ENCODE measurements at places on chromosomes 2 and 18.
A peak's percentile ranks its signal among the peaks of the same experiment; 100 is the strongest.

DNA sequence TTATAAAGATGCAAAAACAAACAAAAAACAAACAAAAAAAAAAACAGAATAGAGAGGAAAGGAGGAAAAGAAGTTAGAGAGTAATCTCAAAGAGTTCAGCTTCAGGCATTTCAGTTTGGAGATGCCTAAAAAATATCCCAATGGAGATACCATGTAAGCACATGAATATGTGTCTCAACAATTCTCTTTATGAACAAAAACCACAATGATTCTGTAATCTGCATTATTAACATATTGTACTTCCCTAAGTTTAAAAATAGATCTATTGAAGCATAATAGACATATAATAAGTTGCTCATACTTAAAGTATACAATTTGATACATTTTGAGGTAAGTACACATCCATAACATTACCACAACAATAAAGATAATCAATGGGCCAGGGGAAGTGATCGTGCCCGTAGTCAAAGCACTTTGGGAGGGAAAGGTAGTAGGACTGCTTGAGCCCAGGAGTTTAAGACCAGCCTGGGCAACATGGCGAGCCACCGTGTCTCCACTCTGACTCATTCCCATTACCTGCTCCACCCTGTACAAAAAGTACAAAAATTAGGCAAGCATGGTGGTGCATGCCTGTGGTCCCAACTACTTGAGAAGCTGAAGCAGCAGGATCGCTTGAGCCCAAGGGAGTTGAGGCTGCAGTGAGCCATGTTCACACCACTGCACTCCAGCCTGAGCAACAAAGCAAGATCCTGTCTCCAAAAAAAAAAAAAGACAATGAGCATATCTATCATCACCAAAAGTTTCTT lies 158.9 kb downstream of the ATAD2B start:
- no peak for DNase-seq

GRCh38 chr2:101720732-101721131 lies 23.2 kb downstream of the MAP4K4 start:
- DNase-seq: no peak

- no peak for DNase-seq
Measured at GRCh38 chr18:26981360-26982082, 116.0 kb upstream of the AQP4 start.

- no peak for DNase-seq
Measured at GRCh38 chr2:105876191-105876590, 131.5 kb downstream of the NCK2 start.

DNA sequence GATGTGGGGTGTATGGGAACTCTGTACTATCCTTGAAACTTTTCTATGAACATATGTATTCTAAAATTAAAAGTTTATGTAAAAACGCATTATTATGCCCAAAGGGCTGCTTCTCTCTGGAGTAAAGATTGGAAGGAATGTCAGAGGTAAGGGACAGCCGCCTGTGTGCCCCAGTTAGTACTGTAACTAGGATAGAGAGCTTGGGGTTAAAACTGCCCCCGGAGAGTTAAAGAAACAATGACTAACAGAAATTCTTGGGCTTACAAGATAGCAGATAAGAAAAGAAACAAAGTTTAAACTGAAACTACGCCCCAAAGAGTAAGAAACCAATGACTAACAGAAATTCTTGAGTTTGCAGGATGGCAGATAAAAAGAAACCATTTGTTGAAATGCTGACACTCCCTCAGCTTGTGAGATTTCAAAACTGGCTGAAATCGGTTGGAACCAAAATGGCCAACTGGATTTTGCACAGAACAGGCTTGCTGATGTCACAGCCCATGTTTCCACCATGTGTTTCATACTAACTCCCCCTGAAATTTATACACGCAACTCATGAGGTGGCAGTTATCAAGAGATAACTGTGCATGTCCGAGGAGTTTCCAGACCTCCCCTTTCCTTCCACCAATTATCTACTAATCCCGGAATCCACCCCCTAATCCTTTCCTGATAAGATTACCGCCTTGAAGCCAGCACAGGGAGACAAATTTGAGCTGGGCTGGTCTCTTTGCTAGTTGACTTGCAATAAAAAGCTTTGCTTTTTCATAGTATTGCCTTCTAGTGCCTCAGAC lies 8.7 kb upstream of the TXNDC2 start:
- DNase-seq: no peak

DNA sequence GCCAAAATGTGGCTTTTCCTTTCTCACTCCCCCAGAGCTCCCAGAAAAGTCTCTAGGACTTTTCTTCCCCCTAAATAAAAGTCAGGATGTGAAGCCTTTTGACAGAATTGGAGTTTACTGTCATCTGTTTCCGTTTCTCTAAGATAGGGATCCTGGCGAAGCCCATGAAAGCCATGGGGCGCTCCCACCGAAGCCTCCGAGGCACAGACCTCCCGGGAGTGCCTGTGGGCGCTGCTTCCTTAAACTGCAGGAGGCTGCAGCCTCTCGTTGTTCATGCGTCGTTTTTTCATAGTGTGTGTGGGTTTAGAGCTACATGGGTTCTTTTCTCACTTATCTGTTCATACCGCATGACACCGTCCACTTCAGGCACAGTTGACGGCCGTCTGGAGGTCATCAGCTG lies 56.8 kb downstream of the ASAP2 start:
- DNase-seq: peak; percentile 25

DNA sequence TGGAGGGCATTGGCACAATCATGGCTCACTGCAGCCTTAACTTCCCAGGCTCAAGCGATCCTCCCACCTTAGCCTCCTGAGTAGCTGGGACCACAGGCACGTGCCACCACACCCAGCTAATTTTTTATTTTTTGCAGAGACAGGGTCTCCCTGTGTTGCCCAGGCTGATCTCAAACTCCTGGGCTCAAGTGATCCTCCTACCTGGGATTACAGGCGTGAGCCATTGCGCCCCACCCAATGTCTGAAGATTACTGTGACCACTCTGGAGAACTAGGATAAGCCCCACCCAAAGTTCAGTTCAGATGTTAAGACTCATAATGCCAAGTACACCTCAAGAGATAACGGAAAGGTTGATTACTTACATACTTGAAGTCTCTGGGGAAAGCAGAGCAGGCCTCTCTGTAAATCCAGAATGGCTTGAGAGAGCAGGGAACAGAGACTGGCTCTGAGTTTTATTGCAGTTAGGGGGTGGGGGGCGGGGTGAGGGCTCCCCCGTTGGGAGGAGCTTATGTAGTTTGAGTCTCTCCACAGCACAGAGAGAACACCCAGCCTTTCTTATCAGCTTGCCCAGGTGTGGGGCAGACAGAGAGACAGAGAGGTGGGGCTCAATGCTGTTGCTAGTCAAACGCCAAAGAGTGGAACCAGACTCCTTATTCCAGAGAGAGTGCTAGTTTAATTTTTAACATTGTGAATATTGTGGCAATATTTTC lies 26.5 kb upstream of the ERICH2 start:
- no peak for DNase-seq

GRCh38 chr2:217783243-217783642 lies 219.6 kb downstream of the TNS1 start:
- no peak for DNase-seq

DNA sequence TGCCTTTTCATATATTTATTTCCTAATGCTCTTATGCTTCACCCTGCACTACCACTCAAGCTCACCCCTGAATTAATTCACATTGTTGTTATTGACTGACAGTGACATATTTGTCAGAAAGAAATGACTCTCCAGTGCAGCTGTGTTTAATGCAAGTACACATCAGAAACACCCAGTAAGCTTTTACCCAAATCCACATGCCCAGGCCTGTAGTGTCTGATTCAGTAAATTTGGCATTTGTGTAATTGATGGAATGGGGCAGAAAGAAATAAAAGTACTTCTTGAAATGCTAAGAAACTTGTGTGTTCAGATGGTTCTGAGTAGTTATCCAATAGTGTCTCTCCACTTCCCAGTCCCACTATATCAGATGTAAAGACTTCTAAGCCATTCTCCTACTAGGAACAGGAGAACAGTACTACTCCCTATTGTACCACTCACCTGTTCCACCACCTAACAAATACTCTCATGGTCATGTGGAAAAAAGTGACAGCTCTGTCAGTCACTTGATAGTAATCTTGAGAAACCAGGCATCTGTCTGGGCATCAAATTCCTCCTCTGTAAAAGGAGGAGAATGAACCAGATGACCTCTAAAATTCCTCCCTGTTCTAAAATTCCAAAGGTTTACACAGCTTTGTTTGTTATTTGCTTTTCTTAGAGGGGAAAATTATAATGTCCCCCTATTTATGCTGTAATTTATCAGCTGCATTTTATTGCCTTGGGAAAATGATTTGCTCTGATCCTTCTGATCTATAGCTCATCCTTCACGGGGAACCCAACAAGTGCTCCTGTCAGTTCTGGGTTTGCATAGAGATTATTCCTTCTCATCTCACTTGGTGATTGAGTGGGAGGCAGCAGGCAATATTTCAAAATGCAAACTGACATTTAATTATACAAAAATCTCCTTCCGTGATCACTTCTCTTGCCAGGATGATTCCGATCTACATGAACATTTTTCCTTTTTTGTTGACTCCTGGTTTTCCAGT lies 70.9 kb downstream of the ZNF385B start:
- no peak for DNase-seq

- DNase-seq: no peak
Measured at GRCh38 chr2:189203177-189203799, 23.7 kb upstream of the COL5A2 start.

GRCh38 chr2:168311261-168311910 lies 64.0 kb upstream of the STK39 start:
- DNase-seq: no peak

- DNase-seq: peak; percentile 13
Measured at GRCh38 chr18:59308248-59308937, 10.1 kb downstream of the CPLX4 start.

DNA sequence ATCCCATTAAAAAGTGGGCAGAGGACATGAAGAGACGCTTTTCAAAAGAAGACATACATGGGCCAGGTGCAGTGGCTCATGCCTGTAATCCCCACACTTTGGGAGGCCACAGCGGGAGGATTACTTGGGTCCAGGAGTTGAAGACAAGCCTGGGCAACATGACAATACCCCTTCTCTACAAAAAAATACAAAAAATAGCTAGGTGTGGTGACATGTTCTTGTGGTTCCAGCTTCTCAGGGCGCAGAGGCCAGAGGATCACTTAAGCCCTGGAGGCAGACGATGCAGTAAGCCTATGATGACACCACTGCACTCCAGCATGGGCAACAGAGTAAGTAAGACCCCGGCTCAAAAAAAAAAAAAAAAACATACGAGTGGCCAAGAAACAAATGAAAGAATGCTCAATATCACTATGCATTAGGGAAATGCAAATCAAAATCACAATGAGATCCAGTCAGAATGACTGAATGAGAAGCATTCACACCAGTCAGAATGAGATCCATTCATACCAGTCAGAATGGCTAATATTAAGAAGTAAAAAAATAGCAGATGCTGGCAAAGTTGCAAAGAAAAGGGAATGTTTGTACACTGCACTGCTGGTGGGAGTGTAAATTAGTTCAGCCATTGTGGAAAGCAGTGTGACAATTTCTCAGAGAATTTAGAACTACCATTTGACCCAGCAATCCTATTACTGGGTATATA lies 550.2 kb upstream of the SLC39A10 start:
- DNase-seq: no peak

DNA sequence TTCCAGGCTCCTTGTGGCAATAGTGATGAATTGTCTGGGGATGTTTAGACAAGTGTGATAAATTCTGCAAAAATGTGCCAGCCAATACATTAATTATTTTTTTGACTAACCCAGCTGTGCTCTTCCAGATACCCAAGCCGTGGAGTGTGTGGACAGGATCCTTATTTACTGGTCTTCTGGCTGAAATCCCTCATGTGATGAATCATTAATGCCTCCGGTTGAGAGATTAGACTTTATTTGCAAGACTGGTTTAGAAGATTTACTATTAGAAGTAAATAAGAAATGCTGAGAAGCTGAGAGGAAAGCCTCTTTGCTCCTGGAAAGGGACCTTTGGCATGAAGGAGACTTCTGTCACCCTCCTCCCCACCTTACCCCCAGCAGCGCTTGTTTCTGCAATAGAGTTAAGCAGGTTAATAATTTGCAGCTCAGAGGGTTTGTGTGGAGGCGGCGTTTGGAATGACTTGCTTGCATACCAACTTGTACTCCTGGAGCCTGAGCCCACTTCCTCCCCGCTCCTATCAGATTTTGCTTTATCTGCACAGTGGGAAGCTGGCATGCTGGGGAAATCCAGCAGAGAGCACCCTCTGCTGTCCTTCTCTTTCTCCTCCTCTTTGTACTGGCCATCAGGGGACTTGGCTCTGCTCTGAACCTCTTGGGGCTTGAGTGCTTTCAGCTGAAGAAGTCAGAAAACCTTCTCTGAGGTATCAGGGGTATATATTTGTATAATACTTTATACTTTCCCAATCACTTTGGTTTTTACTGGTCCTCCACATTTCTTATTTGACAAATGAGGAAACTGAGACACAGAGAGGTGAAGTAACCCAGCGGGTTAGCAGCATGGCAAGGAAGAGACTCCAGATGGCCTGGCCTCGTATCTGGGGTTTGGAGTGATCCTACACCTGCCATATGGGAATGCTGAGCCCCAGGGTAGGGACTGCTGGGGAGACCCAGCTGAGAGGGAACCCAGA lies 16.3 kb downstream of the SLC3A1 start:
- DNase-seq: peak; percentile 29

- DNase-seq: no peak
Measured at GRCh38 chr2:27622921-27623384, 5.9 kb downstream of the CCDC121 start.

GRCh38 chr2:205187731-205188130 lies 494.6 kb upstream of the NRP2 start:
- DNase-seq: no peak

DNA sequence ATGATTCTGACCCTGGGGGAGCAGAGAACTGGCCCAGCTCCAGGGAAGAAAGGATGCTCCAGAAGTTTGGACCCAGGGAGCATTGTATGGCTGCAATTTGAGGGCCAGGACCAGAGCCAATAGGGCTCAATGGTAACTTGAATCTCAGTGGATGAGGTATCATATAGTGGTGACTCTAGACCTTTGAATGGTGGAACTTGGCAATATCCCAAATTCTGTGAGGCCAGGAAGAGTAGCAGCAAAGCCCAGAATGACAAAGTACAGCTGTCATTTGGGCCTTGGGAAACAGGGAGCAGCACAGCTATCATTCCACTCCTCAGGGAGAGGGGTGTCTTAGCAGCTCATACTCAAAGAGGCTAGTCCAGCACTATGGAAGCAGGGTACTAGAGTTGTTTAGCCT lies 332.9 kb upstream of the RBMS1 start:
- no peak for DNase-seq

GRCh38 chr2:85057226-85057962 lies 75.8 kb upstream of the TCF7L1 start:
- DNase-seq: no peak

GRCh38 chr18:41809652-41810051 lies 145.4 kb upstream of the PIK3C3 start:
- no peak for DNase-seq

- DNase-seq: no peak
Measured at GRCh38 chr2:36290306-36290856, 65.2 kb upstream of the CRIM1 start.

DNA sequence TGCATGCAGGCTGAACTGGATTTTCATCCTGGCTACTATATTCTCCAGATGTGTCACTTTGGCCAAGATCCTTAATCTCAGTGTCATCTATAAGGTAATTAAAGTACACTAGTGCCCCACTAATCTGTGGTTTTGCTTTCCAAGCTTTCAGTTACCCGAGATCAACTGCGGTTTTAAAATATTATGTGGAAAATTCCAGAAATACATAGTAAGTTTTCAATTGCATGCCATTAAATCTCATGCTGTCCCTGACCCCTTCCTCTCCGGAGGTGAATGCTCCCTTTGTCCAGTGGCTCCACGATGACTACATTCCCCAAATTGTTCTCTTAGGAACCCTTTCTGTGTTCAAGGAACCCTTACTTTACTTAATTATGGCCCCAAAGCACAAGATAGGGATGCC lies 5.3 kb upstream of the TYMS start:
- no peak for DNase-seq

GRCh38 chr18:8982416-8983183 lies 119.9 kb upstream of the NDUFV2 start:
- no peak for DNase-seq

Data from occipital lobe (tissue), 3 donors.